ENCODE measurements at places on chromosomes 12 and 14.

DNA sequence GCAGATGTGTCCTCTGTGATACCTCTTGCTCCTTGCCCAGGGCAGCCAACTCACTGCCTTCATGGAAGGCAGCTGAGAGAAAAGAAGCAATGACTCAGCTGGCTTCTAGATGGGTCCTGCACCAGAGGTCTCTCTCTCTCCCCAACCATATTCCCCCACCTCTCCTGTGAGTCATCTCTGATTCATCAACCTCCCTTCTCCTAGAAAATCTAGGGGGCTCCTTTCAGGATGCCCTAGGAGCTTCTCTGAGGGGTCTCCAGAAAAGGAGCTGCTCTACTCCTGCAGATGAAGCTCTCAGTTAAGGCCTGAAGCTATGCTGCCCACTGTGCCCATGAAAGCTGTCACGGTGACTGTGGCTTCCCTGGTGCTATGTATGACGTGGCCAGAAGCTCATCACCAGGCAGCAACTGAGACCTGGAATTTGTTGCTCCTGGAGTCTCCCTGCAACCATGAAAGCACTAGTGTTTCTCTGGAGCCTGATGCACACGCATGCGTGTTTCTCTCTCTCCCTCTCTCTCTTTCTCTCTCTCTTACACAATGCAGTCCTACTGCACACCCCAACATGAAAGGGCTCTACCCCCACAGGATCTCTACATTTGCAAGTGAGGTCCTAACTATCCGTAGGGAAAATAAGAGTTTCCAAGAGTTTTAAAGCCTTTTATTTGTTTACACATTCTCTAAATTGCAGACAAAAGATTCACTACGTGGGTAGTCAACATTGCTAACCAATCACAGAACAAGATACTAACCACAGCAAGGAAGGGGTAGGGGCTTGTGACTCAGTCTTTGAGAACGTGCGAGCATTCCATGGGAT, 285.3 kb downstream of the DPF3 start:
- peak; percentile 97 for DNase-seq

DNA sequence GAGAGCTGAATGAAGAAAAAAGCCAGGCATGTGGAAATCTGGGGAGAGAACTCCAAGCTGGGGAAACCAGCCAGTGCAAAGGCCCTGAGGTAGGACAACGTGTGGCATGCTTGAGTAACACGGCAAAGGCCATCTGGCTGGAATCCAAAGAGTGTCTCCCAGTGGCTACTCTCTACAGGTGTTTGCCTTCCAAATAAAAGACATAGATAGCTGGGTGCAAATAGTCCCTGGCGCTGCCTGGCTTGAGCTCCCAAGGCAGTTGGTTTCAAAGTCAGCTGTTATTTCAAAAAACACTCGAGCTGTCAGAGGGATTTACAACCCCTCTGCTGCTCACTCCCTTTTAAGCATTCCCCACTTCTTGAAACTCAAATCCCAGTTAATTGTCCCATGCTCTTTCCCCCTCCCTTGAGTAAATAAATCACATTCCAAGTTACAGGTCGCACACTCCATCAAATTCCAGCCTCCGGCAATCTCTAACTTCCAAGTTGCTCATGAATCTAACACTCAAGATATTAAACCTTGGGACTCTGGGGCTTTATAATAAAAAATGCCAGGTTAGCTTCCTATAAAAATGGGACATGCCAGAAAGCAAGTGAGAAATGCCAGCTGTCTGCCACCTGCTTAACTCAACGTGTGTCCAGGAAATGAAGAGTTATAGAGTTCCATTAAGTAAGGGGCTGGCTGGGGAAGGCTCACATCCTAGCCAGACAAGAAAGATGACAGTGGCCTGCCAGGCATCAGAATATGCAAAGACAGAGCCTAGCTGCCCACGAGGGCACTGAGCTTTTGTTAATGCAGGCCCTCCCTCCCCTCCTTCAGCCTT, 133.6 kb upstream of the NOS1 start:
- no peak for DNase-seq

- peak; percentile 53 for DNase-seq
Measured at GRCh38 chr14:68307790-68308168, 485.1 kb downstream of the ZFP36L1 start.

DNA sequence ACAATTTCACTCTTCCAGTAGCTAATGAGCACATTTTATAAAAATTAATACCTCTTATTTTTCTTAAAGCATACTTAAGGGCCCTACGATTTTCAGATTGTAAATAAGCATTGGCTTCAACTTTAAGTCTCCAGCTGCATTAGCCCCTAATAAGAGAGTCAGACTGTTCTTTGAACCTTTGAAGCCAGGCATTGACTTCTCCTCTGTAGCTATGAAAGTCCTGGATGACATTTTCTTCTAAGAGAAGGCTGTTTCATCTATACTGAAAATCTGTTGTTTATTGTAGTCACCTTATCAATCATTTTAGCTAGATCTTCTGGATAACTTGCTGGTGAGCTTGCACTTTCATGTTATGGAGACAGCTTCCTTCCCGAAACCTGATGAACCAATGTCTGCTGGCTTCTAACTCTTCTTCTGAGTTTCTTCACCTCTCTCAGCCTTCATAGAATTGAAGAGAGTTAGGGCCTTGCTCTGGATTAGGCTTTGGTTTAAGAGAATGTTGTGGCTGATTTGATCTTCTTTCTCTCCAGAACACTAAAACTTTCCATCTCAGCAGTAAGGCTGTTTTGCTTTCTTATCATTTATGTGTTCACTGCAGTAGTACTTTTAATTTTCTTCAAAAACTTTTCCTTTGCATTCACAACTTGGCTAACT, 377.1 kb upstream of the RGS6 start:
- DNase-seq: no peak

GRCh38 chr14:98018628-98019027, 1221.4 kb downstream of the VRK1 start:
- DNase-seq: no peak

GRCh38 chr12:131124487-131125280, 171.0 kb downstream of the ADGRD1 start:
- no peak for DNase-seq

DNA sequence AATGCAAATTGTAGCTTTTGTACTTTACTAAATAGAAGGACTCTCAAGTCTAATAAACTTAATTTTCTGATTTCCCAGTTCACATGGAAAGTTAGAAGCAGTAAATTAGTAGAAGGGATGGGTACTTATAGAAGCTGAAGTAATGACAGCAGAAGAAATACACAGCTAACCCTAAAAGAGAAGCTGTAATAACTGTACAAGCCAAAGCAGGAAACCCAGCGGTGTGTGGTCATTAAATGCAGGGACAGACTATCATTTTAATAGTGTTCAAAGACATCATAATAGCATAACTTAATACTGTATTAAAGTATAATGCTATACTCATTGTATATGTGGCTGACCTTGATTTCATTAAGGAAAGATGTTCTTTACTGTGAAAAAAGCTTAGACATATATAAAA, 74.9 kb downstream of the PCNX1 start:
- DNase-seq: no peak

DNA sequence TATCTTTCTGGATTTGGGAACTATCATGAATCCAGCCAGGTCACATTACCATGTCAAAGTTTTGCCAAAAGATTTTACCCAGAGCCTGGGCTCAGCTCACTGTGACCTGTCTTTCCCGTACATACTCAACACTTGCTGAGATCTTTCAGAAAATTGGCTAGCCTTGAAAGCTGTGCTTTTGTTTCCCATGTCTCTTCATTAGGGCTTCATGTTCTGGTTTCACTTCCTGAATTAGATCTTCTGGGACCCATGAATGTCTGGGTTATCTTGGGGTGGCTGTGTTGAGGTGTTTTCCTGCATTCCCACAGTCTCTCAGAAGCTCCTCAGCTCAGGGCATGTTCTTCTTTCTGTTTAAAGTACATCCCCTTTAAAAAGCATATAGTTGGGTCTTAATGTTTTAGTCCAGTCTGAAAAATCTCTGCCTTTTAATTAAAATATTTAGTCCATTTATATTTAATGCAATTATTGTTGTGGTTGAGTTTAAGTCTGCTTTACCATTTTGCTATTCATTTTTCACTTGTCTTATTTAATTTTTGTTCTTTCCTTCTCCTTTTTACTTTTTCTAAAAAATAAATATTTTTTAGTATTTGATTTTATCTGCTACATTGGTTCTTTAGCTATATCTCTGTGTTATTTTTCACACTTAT, 242.7 kb downstream of the VRK1 start:
- no peak for DNase-seq

GRCh38 chr14:55897031-55897430, 221.2 kb upstream of the PELI2 start:
- DNase-seq: no peak

DNA sequence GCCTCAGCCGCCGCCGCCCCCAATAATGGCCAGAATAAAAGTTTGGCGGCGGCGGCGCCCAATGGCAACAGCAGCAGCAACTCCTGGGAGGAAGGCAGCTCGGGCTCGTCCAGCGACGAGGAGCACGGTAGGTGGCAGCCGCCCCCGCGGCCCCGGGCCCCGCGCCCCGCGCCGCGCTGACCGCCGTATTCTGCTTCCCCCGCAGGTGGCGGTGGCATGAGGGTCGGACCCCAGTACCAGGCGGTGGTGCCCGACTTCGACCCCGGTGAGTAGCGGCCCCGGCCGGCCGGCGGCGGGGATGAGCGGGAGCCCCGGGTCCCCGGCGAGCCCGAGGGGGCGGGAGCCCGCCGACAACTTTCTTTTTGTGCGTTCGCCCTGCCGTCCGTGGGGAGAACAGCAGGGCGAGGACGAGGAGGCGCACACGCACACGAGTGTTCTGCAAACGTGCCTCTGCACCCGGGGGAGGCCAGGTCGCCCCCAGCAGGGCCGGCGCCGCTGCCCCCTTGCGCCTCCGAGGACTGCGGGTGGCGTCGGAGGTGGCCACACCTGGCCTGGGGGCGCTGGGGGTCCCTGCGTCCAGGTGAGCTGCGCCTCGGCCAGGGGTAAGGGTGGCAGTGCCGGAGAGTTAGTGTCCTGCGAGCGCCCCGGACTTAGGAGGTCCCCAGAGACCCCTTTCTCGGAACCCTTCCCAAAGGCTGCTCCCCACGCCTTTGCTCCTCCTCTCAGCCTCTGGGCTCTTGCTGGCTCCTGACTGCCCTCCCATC, 794 bp downstream of the RCOR1 start:
- peak; percentile 57 for DNase-seq
